ENCODE measurements at places on chromosomes 4 and X.

DNA sequence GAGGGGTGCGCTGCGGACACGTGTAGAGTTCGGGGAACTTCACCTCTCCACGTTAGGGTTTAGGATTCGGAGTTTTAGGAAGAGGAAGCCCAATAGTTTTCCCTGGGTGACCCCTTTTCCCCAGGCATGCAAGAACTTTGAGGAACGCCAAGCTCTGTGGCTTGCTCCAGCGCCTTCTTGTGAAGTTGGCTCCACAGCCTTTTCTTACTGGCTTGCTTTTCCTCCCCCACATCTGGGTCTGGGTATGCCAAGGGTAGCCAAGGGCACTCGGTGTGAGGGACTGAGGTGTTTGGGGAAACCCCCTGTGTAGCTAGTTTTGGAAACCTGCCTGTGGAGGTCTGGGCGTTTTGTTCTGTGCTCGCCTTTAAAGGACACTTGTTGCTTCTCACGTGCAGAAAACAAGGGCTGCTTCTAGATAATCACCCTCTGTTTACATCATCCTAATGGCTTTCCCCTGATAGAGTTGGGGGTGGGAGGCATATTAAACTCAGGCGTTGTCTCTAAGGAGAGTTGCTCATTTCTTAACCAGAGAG is 746 bp downstream of the EDNRA start:
- no peak for DNase-seq

- peak; percentile 5 for DNase-seq
Observed at GRCh38 chrX:120468071-120468470, 1.0 kb downstream of the LAMP2 start.

- DNase-seq: peak; percentile 70
Observed at GRCh38 chrX:71998836-71999509, 88.3 kb downstream of the NHSL2 start.

DNA sequence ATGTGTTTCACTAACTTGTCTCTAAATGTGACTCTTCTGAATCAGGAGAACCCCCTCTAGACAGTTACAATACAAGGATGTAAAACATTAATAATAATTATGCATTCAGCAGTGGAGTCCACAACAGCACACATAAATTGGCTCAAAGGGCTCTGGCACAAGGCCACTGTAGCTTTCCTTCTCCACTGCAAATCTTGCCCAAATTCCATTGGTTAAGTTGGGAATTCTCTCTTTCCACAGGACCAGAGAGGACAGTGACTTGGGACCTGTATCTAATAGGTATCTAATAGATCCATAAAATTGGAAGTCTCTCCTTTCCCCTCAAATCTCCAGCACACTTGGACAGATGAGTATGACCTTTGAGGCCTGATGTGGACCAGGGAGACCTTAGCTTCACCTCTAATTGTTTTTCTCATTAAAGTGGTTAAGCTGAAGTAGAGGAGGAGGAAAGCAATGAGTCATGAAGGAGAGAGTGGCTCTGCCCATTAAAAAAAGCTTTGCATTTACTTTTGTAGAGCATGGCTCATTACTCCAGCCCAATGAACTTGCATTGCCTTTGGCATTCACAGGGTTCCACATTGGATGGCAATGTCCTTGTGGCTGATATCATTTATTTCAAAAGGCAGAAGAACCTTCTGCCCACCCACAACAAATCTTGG is 72.3 kb upstream of the SH3RF1 start:
- DNase-seq: no peak

GRCh38 chrX:151359931-151360871 is 36.8 kb upstream of the VMA21 start:
- DNase-seq: peak; percentile 16

GRCh38 chr4:78613522-78614321 is 62.2 kb downstream of the ANXA3 start:
- no peak for DNase-seq

GRCh38 chr4:22029803-22030202 is 81.2 kb upstream of the KCNIP4 start:
- no peak for DNase-seq

- peak; percentile 77 for DNase-seq
Observed at GRCh38 chrX:120725874-120726273, 96.0 kb upstream of the C1GALT1C1 start.

GRCh38 chrX:115264009-115264408 is 25.5 kb upstream of the LUZP4 start:
- no peak for DNase-seq

DNA sequence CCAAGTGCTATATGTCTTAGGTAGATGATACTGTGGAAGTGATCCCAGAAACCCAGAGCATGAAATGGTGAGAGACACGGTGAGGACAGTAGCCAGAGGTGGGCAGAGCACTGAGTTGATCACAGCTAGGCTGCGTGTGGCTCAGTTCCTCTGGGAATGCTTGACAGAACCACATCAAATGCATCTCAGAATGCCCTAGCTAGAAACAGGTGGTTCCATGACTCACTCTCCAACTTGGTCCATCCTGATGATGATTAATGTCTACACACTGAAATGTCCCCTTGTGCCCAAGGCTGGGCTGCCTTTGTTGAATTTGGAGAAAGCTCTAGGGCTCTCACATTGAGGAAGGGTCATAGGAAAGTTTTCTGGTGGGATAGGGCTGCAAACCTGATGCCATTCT is 113.6 kb downstream of the ZNF518B start:
- no peak for DNase-seq

DNA sequence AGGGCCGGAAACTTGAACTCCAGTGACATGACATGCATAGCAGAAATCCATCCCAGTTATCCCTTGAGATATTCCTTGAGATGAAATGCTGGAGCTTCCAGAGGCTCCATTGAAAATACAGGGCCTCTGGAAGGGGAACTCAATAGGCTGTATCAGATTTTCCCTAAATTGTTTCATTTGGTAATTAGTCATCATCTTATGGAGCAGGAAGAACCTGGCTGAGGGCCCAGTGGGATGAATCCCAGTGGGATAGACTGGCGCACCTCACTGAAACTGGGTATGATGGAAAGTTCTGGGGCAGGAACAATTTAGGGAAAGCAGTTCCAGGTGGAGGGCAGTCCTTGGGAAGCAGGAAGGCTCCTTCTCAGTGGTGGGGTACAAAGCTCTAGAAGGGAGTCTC is 307.8 kb upstream of the DIPK2B start:
- DNase-seq: no peak

- peak; percentile 65 for DNase-seq
Observed at GRCh38 chr4:38782452-38783108, at the start of gene TLR10. Gene TLR10 (minus strand): TSS chr4:38782990. CDS start chr4:38775590, 7,400 bp downstream.

DNA sequence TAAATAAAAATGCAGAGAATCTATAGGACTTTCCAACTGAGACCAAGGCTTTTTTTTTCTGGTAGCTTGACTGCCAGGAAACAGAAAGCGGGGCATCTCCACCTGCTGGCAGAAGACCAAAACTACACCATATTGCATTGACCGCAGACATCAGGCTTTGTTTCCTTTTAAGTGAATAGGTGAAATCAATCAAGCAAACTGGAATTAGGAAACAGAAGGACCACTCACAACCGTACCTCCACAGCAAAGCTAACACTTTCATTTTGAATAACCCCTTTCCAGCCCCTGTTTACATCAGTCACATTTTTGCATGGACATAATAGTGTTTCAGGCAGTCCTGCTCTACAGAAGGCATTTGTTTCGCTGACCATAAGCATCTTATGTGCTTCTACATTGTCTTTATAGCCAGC is 218.2 kb downstream of the IDS start:
- peak; percentile 68 for DNase-seq

GRCh38 chrX:14673764-14674163 is 144.4 kb downstream of the GLRA2 start:
- DNase-seq: peak; percentile 40

DNA sequence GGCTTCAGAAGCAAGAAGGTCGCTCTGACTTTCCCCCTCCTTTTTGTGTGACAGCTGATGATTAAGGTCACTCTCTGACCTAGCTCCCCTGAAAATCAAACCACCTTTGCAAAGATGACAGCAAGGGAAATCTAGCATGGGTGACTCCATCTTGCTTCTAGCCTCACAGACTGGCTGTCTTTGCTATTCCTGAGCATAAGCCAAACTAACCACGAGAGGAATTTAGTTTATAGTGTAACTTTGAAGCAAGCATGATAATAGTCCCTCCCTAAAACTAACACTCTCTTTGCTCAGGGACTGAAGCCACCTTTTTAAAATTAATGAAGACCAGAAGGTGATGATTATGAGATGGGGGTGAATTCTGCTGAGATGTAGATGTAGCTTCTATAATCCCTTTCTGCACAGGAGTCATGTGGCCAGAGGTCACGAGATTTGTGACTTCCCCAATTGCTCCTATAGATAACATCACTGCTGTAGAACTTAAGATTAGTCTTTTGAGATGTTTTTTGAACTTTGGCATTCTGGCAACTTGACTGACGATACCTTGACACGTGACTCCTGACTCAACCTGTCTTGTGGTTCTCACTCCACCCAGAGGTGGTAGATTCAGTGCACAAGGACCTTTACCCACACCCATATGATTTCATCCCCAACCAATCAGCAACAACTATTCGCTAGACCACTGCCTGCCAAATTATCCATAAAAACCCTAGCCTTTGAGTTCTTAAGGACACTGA is 14.9 kb upstream of the PDE5A start:
- DNase-seq: peak; percentile 77

DNA sequence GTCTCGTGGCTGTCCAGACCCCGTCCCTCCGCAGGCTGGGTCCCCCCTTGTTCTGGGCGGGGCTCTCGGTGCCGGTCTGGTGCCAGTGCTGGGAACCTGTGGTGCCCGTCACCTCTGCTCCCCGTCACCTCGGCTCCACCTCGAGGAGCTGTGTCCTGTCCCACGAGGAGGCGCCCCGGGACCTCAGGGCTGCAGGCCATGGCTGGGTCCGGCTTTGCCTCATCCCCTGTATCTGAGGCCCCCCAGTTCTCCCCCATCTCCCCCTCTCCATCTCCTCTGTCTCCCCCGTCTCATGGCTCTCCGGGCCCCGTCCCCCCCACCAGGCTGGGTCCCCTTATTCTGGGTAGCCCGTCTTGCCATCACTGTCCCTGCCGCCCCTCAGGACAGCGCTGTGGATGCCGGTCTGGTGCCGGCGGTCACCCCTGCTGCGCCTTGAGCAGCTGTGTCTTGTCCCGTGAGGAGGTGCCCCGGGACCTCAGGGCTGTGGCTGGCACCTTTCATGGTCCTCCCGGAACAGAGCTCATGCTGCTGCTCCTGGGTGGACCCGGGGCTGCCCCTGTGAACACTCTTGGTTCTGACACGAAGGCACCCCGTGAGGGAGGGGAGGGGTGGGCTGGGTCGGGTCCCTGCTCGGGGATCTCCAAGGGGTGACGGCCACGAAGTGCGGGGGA is 13.4 kb upstream of the GTPBP6 start:
- DNase-seq: no peak

DNA sequence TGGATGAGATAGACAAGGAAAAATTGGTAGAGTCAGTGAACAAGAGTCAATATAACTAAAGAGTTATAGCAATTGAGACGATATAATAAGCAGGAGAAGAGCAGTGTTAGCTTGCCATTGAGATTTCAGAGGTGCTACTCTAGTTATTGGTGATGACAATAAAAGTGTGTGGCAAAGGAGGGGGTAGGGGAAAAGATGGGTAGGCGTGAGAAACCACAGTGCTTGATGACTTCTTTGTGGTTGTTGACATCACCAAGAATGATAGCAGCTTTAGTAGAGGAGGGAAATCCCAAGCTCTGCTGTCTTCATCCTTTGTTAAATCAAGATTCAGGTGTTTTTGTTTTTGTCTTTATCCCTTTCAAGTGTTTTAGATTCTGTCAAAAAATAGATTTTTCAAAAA is 179.9 kb upstream of the PPP3CA start:
- DNase-seq: peak; percentile 65

DNA sequence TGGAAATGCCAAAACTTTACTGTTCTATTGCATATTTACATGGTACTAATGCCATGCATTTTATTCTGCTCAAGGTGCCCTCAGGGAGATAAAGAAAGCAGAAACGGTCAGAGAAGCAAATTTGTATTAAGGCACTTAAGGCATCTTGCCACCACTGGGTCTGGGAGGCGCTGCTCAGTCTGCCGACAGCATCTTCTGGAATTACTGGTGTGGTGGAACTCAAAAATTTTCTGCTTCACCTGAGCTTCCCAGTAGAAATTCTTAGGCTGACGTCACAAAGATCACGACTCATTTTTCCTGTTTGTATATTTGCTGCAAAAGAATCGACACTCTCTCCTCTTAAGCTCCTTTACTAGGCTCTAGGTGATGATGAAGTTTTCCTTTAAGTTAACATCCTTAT is 3.0 kb downstream of the RASSF6 start:
- DNase-seq: peak; percentile 6

DNA sequence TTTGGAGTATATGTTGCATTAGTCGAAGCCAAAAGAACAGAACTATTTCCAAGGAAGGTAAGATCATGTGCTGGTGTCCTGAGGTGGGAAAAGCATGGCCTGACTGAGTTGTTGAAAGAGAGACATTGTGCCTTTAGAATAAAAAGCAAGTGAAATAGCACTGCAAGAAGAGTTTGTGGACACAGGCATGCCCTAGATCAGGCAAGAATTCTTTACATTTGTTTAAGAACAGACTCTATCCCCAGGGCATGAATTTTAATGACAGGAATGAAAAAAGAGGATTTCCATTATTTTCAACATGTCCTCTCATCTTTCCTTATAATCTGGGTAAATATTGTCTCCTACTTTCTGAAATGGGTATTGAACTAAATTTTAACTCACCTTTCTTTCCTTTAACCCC is 516.2 kb upstream of the GALNT7 start:
- no peak for DNase-seq

DNA sequence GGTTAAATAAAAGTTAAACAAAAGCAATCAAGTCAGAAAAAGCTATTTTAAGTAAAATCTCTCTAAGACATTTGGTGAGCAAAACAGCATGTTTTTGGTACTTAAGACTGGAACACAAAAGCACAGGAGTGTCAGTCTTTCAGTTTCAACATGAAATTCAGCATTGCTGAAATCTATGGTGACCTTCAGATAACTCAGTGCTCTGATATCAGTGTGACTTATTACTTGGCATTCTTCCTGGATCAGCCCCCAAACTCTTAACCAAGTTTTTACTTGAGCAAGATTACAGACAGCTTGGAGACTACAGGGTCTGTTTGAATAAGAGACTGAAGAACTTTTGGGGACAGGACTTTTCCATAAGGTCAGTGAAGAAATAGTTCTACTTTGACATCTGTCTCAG is 437.2 kb downstream of the RAPGEF2 start:
- no peak for DNase-seq

- no peak for DNase-seq
Observed at GRCh38 chr4:153260553-153261300, 56.5 kb downstream of the TRIM2 start.

DNA sequence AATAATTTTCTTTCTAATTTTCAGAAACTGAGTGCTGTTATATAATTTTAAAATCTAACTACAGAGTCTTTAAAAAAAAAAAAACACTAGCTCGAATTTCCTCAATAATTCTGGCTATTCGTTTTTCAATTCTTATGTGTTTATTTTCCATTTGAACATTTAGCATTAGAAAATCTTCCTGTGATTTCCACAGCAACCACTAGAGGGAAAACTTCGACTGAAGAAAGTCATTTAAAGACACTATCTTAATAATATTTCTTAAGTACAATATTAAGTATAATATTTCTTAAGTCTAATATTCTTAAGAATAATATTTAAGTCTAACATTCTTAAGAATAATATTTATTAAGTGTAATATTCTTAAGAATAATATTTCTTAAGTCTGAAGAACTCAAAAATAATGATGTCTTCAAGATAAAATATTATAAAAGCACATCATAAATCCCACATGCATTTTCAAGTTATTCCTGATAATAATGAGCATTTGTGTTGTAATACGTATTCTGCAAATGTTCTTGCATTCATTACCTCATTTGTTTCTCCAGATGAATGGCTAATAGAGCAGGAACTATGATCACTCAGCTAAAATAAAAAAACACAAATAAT is 118.4 kb upstream of the WDR17 start:
- peak; percentile 63 for DNase-seq
